ENCODE measurements at places on chromosomes 2 and 18. TPM values are rescaled to one million over a fixed set of nuclear protein-coding genes. Genes with fewer than 3 reads are reported as not detected.
A peak's percentile ranks its signal among the peaks of the same experiment; 100 is the strongest.

DNA sequence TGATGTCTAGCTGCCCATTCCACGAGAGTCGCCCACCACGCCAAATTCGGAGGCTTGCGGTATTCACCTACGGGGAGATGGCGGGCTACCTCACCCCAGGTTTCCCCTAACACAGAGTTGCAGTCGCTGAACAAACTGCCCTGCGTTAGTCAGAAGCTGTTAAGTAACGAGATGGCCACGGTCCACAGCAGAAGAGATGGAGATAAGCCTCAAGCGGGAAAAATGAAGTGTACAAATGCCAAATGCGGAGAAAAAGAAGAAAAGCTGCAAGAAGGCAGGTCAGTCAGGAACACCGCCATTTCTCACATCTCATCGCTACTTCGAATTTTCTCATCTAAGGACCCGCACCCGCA lies 425 bp downstream of the ASB3 start:
- H3K27ac ChIP-seq: peak overlapping the region; percentile 95
- peak; percentile 34 for DNase-seq
- H3K27me3 ChIP-seq: no peaks in the 10 kb centered on the region
- H3K36me3 ChIP-seq: peaks cover 11% of the 10 kb centered on the region

DNA sequence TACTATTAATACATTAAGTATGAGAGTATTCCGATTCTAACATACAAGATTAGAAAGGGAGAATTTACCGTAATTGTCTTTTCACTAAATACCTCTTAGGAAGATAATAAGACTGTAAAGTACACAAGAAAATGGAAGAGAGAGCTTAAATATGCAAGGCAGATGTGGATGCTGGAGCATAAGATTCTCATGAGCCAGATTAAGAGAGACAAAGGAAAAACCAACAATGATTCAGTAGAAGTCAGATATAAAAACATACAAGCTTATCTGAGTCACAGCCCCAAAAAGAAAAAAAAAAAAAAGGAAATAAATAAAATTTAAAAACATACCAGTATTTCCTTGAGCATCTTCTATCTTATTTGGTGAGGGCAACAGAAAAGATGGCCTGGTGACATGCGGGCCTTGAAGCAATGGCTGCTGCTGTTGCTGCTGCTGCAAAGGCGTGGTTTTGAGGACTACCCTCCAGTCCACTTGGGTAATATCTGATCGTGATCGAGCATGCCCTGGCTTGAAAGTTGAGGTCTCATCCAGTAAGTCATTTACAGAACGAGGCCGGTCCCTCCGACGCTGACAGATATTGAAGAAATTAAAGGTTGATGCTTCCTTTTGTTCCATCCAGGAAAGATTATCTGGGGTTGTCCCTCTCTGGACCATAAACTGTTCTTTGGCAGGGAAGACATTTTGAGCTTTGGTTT lies 24.5 kb downstream of the PLEKHM3 start:
- no peaks in the 10 kb centered on the region for H3K27me3 ChIP-seq
- no peaks in the 10 kb centered on the region for H3K4me1 ChIP-seq
- DNase-seq: no peak
- no peak overlapping the region for H3K27ac ChIP-seq
- H3K36me3 ChIP-seq: no peaks in the 10 kb centered on the region
- H3K4me3 ChIP-seq: no peak overlapping the region

GRCh38 chr2:24231461-24231881 lies 56.6 kb downstream of the FAM228A start:
- no peak for DNase-seq
- no peaks in the 10 kb centered on the region for H3K36me3 ChIP-seq
- H3K4me1 ChIP-seq: no peaks in the 10 kb centered on the region

DNA sequence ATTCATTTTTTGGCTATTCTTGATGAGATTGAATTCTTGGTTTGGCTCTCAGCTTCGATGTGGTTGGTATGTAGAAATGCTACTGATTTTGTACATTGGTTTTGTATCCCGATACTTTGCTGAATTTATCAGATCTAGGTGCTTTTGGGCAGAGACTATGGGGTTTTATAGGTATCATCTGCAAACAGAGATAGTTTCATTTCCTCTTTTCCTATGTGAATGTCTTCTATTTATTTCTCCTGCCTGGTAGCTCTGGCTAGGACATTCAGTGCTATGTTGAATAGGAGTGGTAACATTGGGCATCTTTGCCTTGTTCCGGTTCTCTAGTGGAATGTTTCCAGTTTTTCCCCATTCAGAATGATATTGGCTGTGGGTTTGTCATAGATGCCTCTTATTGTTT lies 5.5 kb upstream of the TACR1 start:
- no peaks in the 10 kb centered on the region for H3K36me3 ChIP-seq
- no peaks in the 10 kb centered on the region for H3K4me1 ChIP-seq
- H3K27me3 ChIP-seq: peaks cover 15% of the 10 kb centered on the region
- H3K4me3 ChIP-seq: no peak overlapping the region

Gene ACMSD
- total RNA-seq: not detected

DNA sequence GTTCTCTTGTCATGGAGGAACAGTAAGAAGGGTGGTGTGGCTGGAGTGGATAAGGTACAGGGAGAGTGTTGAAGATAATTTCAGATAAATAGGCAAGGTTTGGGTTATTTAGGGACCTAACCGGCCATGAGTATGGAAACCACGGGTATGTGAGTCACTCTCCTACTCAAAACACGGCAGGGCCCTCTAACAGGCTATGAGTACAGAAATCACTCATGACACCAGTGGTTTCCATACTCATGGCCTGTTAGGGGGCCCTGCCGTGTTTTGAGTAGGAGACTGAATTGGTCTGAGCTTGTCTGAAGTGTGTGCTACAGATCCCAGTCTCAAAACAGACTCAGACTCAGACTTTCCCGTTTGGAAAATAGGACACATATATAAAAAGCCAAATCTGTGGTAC lies 428.4 kb upstream of the HNMT start:
- H3K4me3 ChIP-seq: no peak overlapping the region
- H3K27ac ChIP-seq: no peak overlapping the region

GRCh38 chr18:76823161-76823538 lies 793 bp downstream of the ZNF236 start:
- DNase-seq: no peak

GRCh38 chr2:144143294-144144151 lies 376.4 kb downstream of the ZEB2 start:
- no peaks in the 10 kb centered on the region for H3K4me1 ChIP-seq
- no peak overlapping the region for H3K27ac ChIP-seq
- H3K27me3 ChIP-seq: no peaks in the 10 kb centered on the region
- no peak overlapping the region for H3K4me3 ChIP-seq
- no peaks in the 10 kb centered on the region for H3K36me3 ChIP-seq
